ENCODE measurements at places on chromosomes 7 and 10. TPM values are rescaled to one million over a fixed set of nuclear protein-coding genes. Genes with fewer than 3 reads are reported as not detected.

DNA sequence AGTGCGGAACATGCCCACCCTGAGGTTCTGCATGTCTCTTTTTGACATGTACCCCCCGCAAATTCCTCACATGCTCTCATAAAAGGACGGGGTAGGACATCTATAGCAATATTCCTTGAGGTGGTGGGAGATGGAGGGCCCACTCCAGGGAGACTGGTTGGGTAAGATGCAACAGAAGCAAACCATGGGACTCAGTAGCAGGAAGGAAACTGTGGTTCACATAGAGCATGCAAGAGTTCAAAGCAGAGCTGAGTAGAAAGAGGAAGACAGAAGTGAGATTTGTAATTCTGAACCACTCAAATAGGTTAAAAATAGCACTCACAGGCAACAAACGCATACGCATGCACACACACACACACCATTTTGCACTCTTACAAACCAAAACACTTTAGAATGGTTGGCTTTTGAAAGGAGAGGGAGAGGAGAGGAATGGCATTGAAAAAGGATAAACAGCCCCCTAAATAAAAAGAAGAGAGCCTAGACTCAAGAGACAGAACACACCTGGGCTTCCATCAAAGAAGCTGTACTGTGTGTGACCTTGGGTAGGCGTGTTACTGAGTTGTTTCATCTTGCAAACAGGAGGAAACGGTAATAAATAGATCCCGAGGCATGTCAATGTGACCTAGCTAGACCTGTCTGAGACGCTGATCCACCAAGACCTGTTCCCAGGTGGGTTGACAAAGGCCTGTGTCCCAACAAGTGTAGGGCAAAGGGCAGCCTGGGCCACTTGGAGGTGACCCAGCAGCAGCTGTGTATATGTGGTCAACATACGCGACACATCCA lies 77.6 kb upstream of the LRRC4 start:
- no peak for DNase-seq

- no peak for DNase-seq
These were observed 22.8 kb downstream of the ARL5B start for GRCh38 chr10:18681971-18682411.

- DNase-seq: no peak
These were observed 6.7 kb downstream of the ATP6V1F start for GRCh38 chr7:128869138-128869943.

DNA sequence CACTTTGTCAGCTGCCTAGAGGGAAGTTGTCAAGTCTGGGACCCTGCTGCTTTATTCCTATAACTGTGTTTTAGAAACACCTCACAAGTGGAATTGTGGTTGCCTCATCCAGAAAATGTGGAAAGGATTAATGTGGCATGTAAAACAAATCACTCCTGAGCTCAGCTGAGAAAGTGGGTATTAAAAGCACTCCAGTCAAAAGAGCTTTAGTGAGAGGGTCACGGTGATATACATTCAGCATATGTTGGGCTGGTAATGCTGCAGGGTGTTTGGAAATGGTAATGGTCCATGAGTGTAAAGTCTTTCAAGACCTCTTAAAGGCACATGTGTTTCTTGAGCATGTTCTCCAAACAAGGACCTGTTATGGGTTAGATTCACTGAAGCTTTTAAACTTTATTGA lies 318.2 kb upstream of the MEOX2 start:
- no peak for DNase-seq

- no peak for DNase-seq
These were observed 108.8 kb upstream of the MPP7 start for GRCh38 chr10:28411648-28412047.

PRLHR gene
- not detected for polyA plus RNA-seq
